ENCODE measurements at places on chromosomes 4 and X.

DNA sequence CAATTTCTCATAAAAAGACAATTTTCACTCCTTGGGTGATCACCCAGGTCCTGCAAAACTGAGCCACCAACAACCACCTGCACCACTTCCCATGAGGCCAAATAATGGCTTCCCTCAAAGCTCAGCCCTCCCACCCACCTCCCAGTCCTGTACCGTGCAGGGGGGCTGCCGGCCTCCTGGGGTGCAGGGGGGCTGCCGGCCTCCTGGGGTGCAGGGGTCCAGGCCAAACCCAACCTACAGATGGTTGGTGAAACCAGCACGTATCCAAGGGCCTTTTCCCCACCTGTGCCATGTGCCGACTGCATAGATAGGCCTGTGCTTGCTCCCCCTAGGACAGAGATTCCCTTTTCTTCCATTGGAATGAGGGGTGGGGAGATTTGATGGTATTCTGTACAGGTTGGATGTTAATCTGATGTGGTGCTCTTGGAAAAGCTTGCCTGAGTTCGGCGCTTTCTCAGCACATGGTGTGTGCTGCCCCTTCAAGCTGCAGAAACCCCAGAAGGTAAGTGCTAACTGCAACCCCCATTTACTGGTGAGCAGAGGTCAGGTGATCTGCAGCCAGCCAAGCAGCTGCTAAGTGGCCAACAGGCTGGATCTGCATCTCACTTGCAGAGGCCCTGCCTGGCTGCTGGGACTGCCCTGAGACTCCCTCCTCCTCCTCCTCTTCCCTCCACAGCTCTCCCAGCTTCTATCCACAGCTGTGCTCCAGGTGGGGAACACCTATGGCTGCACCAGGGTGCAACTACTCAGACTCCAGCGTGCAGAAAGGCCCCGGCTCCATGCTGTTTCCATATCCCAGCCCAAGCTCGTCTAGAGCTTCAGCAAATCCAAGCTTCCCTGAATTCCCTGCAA, 38.8 kb downstream of the FRG1 start:
- no peak for DNase-seq

DNA sequence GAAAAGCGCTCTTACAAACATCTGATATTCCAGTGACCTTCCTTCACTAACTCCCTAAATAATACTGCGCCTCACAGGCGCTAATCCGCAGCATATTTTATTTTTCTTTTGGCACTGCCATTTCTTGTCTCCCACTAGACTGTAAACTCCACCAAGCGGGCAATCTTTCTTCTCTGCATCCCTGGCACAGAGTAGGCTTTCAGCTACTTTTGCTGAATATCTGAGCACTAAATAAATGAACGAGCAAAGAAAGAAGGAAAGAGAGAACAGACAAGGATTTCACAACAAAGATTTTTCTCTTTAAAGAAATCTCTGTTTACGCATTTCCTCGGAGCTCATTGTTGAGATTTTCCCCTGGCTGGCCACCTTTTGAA, 12.7 kb downstream of the NKX3-2 start:
- no peak for DNase-seq

DNA sequence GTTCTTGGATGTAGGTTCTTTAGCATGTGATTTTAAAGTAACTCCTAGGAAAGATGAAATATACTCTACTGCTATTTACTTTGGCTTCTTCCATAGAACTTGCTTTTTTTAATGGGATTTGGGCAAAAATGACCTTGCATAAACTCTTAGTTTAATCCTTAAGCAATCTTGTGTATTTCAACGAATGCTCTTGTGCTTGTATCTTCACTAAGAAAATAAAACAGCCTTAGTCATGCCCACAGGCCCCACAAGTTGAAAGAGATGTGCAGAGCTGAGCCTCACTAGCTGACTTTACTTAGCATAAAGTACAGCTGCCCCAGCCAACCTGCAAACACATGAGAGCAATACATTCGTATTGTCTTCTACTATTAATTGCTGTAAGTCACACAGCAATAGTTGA, 1609.2 kb downstream of the STIM2 start:
- no peak for DNase-seq

- no peak for DNase-seq
Measured at GRCh38 chr4:172867835-172868234, 300.8 kb upstream of the GALNT7 start.

GRCh38 chrX:68684919-68685304, 37.4 kb downstream of the STARD8 start:
- DNase-seq: no peak

DNA sequence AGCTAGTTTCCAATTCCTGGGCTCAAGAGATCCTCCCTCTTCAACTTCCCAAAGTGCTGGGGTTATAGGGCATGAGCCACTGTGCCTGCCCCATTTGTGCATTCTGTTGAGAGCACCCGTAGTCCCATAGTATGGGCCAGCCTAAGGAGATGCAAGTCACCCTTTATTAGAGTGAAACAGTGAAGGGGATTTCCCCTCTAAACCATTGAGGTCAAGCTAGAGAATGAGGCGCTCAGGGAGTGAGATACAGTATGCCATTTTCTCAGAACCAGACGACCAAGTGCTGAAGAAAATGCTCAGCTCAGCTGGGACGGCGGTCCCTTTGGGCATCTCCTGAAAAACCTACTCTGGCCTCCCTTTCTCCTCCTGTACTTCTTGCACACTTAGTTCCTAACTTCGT, 18.7 kb downstream of the RNF4 start:
- no peak for DNase-seq

DNA sequence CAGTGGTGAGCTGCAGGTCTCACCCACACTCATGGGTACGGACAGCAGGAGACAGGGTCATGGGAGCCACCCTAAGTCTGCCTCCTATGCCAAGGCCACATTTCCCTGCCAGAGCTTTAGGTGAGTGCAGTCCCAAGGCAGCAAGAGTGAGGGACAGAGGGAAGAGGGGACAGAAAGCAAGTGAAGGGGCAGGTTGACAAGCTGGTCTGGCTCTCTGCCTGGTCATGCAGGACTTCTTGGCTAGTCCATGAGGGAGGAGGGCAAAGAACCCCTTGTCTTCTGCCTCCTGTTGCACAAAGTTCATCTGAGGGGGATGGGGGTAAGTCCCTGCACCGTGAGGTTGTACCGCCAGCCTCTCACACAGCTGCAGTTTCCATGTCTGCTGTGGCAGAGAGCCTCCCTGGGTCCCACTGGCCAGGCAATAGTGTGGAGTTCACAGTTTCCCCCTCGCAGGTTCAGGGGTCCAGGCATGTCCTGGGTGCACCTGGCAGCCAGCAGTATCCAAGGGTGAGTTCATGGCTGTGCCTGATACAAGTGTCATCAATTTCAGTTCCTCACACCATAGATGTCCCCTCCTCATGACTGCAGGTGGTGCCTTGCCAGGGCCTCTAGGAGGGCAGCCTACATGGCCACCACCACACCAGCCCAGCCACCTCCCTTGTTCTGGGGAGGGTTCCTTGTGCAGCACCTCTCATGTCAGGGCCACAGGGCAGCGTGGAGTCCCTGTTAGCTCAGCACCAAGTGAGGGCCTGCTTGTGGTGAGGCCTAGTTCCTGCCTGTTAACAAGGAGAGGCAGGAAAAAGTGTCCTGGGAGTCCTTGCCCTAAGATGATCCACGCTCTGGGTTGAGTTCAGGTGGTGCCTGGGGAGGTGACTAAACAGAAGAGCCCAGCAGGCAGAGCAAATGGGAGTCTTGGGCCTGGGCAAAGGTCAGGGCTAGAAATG, 72.5 kb downstream of the ADRA2C start:
- DNase-seq: no peak

GRCh38 chrX:149461746-149462145, 43.4 kb downstream of the IDS start:
- no peak for DNase-seq

DNA sequence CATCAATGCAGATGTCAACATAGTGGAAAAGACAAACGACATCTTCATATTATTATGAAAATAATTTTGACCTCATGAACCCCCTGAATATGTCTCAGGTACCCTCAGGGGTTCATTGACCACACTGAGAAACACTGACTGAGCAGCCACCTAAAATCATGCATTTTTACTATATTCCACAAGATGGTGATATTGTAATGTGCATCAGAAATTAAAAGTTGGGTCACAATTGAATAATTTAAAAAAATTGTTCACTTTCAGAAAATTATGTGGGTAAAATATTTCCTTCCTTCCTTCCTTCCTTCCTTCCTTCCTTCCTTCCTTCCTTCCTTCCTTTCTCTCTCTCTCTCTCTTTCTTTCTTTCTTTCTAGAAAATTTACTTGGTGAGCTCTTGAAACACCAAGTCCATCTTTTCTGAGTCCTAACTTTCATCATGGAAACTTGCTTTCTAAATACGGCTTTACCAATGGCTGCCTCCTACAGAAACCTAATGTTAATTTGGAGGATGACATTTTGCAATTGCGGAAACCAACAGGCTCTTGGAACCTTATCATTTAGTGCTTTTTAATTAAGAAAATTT, 103.6 kb downstream of the RTL3 start:
- DNase-seq: no peak

DNA sequence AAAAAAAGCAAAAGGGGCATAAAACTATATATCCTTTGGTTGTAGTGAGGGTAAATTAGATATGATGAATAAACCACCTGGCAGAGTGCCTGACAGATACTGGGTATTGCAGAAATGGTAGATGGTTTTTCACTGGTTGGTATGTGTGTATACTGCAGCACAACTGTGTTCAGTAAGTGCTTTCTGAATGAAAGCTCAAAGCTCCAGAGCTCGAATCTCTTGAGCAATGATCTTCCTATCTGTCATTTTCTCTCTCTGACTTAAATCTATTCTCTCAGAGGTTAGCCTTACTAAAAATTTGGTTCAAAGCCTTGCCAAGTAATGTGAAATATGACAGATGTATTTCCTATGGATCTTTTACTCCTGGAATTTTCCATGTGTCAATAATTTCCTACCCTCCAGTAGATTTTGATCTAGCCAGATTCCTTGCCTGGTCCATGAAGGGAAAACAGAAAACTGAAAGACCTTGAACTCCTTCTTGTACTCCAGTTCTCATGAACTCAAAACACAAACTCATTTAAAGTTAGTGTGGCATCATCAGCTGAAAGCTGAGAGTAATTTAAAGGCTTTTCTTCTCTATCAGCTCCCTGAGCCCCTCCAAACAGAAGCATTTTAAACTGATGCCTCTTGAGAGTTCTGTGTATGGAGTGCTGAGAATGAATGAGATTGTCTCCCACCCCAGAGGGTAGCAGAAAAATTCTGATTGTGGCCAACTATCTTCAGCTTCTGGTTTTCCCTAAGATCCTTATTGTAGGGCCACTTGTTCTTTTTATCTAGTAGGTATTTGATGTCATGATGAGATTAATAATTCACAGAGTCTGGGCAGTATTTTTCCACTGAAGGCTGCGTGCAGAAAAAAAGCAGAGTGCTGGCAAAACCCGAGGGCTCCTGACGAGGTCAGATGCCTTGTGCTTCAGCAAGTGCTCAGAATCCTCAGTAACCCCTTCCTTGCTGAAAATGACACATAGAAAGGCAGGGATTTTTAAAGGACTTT, 363.4 kb upstream of the BOD1L1 start:
- no peak for DNase-seq

GRCh38 chrX:16979226-16979625, 32.8 kb downstream of the REPS2 start:
- no peak for DNase-seq

- DNase-seq: no peak
Measured at GRCh38 chr4:113593400-113594230, 167.9 kb downstream of the CAMK2D start.

GRCh38 chrX:29348288-29348687, 761.0 kb downstream of the IL1RAPL1 start:
- DNase-seq: no peak

DNA sequence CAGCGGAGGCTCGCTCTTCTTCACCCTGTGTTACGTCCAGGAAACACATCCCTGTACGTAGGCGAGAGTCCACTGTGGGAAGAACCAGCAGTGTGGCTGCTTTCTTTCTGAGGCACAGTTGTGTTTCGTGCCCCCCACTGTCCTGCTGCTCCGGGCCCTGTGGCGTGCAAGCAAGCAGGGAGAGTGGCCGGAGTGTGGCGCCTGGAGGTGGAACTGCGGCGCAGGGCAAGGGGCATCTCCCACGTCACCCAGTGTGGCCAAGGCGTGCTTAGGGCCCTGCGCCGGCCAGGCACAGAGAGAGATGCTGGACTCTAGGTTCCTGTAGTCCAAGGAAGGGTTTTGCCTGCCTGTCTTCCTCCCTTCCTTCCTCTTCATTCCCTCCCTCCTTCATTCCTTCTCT, 13.3 kb upstream of the PSAPL1 start:
- DNase-seq: no peak

DNA sequence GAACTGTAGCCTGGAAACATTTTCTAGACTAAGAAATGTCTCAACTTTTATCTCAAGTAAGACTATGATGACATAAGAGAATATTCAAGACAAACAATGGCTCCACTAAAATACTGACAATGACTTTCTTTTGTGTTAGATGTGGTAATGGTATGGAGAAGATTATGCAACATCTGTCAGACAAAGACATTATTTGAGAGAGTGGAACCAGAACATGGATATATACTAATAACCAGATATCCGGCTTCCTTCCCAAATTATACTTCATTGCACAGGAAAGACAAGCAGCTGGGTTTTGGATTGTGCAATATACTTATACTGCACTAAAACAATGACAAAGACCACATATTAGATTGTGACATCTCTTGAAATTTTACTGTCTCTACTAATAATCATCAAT, 290.8 kb upstream of the GIMD1 start:
- no peak for DNase-seq

DNA sequence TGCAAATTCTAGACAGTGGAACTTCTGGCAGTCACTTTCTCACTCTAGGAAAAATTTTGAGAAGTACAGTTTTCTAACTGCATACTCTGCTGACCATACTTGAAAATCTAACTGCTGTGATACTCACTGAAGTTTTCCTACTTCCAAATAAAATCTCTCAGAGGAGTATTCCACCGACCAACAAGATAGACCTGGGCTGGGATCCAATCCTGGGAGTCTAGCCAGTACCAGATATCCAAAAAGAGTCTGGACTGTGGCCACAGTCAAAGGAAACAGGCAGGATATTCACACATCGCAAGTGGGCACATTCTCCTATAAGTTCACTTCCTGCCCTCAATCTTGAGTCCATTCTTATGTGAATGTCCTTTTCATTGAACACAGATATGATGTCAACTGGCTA, 1138.7 kb upstream of the PCDH7 start:
- peak; percentile 61 for DNase-seq

DNA sequence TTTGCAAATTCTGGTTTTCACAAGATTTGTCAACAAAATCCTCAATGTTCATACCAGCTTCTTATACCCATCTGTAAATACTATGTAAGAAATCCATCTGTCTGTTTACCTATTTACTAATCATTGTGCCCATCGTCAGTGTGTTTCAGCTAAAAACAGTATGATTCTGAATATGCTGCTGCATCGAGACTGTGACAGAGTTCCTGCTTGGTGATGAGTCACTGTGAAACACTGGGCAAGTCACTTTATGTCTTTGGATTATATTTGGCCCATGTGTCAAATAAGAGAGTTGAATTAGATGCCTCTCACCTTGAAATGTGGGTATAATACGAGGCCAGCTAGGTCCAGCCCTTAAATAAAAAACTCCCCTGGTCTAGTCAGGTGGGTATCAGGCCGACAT, 79.3 kb downstream of the CBLL2 start:
- DNase-seq: no peak

Measured in sigmoid colon (tissue), 7 donors.